Central memory CD8-positive, alpha-beta T cell (primary cell): ENCODE measurements at places on chromosomes 6 and 20.
A peak's percentile ranks its signal among the peaks of the same experiment; 100 is the strongest.

GRCh38 chr6:32086661-32087573 lies 22.2 kb downstream of the TNXB start:
- no peak for DNase-seq

- DNase-seq = no peak
Observed at GRCh38 chr6:129709196-129709768, 695 bp downstream of the ARHGAP18 start.

GRCh38 chr6:163231356-163232014 lies 183.0 kb upstream of the QKI start:
- no peak for DNase-seq

DNA sequence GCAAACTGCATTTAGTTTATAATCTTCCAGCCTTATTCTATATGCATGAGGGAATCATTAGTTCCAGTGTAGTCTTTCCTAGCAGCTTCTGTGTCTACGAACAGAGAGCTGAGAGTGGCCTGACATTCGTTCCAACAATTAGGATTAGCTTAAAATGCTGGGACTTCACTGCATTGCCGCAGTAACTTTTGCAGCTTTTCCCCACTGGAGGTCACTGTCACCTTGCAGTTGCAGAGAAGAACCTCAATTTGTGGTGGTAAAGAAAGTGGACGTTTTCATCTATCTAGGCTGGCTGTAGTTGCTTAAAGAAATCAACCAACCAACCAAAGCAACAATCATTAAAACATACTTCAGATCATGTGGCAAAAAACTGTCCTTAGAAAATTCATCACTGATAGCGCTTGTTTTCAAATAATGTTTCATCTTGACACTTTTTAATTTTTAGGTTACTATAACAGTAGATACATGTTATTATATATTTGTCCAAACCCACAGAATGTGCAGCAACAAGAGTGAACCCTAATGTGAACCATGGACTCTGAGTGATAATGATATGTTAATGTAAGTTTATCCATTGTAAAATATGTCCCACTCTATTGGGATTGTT lies 12.2 kb downstream of the MYLK4 start:
- DNase-seq = no peak

GRCh38 chr6:52144196-52145076 lies 41.7 kb upstream of the IL17A start:
- DNase-seq = no peak

DNA sequence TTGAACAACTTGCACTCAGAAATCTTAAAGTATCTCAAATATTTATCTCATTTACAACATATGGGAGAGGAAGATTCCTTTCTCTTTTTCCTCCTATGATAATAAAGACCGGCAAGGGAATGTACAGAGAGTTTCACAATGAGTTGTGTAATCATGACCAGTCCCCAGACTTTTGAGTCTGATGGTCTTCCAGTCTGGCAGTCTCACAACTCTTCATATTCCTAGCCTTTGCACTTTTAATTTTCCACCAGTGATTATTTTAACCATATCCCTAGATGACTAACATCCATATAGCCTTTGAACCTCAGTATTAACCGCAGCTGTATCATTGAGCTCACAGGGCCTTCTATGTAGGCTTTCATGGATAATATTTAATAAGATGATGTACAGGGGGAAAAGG lies 278.5 kb downstream of the KHDC1L start:
- no peak for DNase-seq

DNA sequence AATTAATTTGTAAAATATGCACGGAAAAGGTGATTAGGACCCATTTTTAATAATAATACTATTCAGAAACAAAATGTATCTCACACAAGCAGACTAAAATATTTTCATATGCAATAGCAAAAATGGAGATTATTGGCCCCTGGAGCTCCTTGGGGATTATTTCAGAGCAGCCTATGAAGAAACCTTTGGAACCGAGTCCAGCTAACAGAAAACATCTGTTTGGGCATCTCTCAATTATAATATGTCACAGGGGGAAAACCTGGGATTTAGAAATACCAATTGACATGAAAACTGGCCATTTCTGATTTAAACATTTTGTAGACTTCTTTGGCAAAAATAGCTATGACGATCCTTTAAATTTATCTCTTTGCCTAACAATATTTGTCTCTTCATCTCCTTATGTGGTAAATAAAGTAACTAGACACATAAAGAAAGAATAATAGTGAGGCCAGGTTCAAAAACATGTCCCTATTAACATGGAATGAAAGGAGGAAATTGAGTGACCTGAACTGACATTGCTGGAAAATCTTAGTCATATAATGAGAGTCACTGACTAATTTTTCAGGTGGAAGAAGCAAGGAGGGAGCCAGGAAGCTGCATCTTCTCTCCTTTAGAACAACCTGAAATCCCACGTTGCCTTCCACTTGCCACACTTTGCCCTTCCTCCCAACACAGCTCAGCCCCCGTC lies 199.0 kb downstream of the SOD2 start:
- DNase-seq = no peak

GRCh38 chr6:44464527-44465310 lies 77.2 kb downstream of the CDC5L start:
- no peak for DNase-seq

- DNase-seq = no peak
Observed at GRCh38 chr6:73802366-73802765, 106.4 kb downstream of the CD109 start.

DNA sequence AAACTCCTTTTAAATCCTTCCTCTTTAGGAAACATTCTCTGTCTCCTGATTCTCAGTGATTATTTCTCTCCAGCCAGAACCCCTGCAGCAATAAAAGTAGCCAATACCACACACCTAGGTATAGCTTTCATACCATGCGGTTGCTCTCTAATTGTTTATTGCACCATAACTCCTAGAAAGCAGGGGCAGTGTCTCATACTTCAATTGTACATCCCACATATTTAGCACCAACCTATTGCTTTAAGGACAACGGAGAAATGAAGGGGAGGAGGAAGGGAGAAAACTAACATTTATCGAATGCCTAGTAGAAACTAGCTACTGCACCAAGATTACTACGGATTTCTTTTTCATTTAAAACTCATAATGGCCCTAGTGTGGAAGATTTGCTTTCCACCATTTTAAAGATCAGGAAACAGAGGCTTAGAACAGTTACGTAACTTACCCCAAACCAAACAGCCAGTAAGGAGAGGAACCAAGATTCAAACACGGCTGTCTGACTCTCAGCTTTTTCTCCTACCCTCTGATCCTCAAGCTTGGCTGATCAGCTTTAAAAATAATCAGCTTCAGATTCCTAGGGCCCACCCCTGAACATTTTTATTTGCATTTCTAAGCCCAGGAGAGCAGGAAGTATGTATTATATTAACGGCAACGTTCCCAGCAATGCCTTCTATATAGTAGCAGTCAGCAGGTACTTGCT lies 43.4 kb upstream of the ATXN1 start:
- no peak for DNase-seq

- DNase-seq = no peak
Observed at GRCh38 chr20:4883546-4883945, 117.8 kb downstream of the SLC23A2 start.

GRCh38 chr6:167750956-167751358 lies 75.8 kb upstream of the AFDN start:
- no peak for DNase-seq

DNA sequence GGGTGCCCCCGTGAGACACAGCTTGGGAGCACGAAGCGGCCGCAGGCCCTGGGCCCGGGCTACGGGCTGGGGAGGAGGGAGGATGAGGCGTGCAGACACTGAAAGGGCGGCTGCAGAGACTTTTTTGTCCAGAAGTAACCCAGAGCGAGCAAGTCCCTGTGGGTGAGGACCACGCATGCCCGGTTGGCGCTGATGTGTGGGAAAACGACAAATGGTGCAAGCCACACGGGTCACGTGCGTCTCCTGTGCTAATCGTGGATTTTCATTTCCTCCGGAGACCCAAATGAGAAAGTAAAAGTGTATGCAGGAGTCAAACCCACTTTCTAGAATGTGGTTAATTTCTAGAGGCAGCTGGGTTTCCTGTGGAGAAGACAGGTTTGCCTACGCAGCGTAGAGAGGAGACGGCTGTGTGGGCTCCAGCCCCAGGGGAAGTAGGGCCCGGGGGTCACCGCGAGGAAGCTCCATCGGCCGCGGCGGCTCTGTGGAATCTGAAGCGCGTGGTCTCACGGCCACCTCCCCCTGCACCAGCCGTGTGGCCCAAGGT lies 19.0 kb downstream of the DLL1 start:
- DNase-seq = peak; percentile 82

DNA sequence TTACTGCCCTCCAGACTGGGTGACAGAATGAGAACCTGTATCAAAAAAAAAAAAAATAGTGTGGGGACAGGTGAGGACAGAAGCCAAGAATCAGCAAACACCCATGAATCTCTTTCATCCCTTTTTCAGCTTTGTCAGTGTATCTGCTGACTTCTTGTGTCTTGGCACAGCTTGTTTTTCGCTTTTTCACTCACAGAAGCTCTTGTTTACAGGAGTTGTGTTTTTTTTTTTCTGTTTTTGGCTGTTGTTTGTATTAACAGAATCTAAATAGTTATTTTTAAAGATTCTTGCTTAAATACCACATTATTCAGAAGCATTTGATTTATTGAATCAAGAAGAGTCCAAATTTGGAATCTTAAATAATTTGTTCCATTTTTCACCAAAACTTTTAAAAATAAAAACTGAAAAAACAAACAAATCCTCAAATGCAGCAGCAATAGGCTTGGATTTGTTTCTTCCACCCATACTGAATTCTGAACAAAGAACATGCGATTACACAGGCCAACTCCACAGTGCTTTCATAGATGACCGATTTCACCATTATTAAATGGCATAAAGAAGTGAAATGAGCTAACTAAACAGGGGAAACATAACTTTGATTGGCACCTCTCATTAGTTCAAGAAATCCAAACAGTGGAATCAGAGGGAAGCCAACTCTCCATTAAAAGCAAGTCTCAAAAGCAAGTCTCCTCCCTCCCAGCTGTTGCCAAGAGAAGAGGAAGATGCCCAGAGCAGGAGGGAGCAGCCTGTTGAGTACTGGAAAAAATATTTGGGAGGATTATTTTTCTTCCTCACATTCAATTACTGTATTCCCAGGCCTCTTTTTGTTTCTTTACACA lies 27.2 kb upstream of the GPR63 start:
- DNase-seq = no peak

DNA sequence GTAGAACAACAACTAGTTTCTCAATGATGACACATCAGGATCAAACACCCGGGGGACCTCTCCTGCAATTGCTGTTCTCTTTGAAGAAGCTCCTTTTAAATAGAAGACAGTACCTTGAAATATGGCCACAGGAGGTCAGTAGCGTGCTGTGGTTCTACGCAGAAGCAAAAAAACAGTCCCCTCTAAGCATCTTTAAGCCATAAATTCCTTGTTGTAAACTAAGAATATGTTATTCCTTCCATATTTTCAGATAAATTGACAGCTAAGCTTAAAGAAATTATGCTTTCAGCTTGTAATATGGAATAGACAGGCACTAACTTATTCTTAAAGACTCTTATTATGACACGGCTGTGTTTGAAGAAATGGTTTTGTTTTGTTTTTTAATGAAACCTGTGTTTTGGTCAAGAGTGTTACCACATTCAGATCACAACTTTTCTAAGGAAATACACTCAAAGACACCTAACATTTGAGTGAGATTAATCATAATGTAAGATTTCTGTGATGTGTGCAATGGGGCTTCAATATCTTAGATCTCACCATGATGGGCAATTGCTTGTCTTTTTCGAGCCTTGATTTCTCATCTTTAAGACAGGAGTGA lies 49.7 kb upstream of the IL20RA start:
- peak; percentile 19 for DNase-seq

GRCh38 chr6:40845553-40845952 lies 193.5 kb downstream of the UNC5CL start:
- DNase-seq = no peak

- DNase-seq = no peak
Observed at GRCh38 chr6:158634695-158635426, 9.7 kb downstream of the DYNLT1 start.

DNA sequence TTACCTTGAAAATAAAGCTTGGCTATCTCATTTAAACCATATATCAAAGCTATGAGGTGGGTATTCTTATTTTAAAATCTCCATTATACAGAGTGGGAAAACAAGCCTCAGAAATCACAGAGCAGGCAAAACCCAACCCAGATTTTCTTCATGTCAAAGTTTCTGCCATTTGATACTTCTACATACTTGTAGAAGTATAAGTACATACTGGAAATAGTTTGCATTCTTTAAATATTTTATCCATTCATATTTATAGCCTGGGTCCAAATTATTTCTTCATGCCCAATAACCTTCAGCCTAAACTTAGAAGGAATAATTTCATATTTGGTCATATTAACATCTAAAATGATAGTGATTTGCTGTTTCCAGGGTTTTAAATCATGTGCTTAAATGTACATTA lies 61.8 kb downstream of the MLIP start:
- no peak for DNase-seq

- DNase-seq = no peak
Observed at GRCh38 chr6:89999945-90000825, 105.9 kb downstream of the GJA10 start.

DNA sequence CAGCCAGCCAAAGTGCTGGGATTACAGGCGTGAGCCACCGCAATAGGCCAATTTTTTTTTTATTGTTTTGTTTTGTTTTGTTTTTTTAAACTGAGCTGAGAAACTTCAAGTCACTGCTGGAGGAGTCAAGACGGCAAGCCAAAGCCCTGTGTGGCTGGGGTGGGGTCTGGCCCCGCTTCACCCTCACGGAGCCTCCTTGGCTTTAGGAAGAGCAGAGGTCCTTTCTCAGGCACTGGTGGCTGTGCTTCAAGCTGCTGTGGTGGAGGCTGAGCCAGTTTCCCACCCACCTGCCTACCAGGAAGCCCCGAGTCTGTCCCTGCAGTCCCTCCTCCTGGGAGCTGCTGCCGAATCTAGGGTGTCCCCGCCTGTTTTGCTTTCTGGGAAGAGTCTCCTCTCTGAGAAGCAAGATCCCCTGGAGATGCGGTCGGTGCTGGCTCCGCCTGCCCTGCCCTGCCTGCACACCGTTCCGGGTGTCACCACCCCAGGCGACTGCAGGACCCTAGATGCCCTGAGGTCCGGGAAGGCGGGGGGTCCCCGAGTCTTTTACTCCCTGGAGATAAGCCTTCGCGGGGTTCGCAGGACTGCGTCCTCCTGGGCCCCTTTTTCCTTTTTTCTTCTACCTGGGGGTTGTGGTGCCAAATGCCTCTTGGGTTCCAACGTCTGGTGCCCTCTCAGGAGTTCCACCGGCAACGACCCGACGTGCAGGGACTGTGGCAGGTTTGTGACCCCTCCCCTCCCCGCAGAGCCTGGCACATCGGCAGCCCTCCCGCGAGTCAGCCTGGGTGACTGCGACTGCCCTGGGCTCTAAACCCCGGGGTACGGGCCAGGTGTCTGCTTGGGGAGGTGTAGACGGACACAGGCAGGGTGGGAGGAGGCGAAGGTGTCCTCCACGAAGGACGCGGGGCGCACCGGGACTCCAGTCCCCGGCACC lies 100.7 kb downstream of the TAF4 start:
- DNase-seq = no peak

- no peak for DNase-seq
Observed at GRCh38 chr6:19655744-19656143, 181.4 kb upstream of the ID4 start.

GRCh38 chr6:157981132-157981394 lies 600 bp upstream of the SYNJ2 start:
- DNase-seq = no peak

GRCh38 chr6:137772541-137773250 lies 94.4 kb upstream of the TNFAIP3 start:
- DNase-seq = no peak

- no peak for DNase-seq
Observed at GRCh38 chr6:28005975-28006374, 48.9 kb downstream of the OR2B6 start.
